ENCODE measurements at places on chromosomes 16 and 17.

DNA sequence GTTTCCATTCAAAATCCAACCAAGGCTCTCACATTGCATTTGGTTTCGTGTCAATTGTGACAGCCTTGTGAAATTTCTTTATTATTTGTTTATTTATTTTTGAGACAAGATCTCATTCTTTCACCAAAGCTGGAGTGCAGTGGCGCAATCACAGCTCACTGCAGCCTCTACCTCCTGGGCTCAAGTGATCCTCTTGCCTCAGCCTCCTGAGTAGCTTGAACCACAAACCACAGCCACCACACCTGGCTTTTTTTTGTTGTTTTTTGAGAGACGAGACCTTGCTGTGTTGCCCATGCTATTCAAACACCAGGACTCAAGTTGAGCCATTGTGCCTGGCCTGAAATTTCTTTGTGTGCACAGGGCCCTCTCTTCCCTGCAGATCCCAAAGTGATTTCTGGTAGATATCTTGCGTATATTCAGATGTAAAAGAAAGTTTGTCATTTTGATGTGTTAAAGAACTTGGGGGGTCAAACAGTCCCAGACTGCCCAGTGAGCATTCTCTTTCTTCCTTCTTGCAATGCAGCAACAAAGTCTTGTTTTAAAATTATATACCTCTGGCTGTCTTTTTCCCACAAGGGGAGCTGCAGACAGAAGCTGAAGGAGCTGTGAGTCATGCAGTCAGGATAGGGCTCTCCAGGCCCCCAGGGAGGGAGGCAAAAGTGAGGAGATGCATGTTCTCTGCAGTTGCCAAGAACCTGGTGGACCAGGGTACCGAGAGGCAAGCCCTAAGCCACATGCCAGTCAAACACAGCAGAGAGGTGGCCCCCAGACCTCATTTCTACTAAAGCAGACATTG is 15.5 kb upstream of the USP22 start:
- no peak for DNase-seq

DNA sequence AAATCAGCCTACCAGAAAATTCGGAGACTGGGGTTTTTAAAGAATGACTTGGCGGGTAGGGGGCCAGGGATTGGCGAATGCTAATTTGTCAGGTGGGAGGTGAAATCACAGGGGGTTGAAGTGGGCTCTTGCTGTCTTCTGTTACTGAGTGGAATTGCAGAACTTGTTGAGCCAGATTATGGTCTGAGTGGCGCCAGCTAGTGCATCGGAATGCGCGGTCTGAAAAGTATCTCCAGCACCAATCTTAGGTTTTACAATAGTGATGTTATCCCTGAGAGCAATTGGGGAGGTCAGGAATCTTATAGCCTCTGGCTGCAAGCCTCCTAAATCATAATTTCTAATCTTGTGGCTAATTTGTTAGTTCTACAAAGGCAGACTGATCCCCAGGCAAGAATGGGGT is 762 bp upstream of the RBL2 start:
- no peak for DNase-seq

- peak; percentile 19 for DNase-seq
These were observed 25.3 kb downstream of the CMIP start for GRCh38 chr16:81469710-81470535.

- no peak for DNase-seq
These were observed 49.6 kb downstream of the ANKFY1 start for GRCh38 chr17:4214157-4214556.

GRCh38 chr17:49975531-49975930 is 6.5 kb downstream of the DLX4 start:
- no peak for DNase-seq

GRCh38 chr16:75282466-75283281 is 31.2 kb upstream of the BCAR1 start:
- no peak for DNase-seq

DNA sequence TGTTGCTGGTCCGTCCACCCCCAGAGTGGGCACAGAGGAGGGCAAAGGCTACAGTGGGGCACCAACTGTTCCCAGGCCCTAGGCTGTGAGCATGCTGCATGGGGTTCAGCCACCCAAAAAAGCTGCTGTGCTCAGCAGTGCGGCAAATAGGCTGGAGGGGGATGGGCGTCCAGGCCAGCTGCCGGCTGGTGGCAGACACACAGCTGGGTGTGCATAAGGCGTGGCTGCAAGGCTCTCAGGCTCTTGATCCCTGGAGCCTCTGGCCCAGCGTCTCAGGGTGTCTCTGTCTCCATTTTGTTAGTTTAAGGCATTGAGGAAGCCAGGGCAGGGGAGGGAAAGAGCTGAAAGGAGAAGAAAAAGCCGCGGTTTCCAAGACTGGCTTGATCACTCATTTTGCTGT is 8.8 kb downstream of the RPL19 start:
- DNase-seq = no peak

DNA sequence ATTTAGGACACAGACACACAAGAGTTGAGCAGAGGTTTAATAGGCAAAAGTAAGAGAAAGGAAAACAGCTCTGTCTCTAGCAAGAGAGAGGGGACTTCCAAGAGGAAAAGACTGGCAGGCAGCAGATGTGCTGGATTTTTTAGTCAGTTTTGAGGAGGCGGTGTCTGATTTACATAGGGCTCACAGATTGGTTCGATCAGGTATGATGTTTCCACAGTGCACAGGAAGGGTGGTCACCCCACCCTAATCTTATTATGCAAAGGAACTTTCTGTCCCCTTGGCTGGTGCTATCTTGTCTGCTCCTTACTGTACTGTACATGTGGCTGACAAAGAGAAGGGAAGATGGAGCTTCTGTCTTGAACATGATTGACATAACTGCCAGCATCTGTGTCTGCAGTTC is 25.3 kb downstream of the BFAR start:
- no peak for DNase-seq

GRCh38 chr17:50626037-50626574 is 8.6 kb upstream of the ABCC3 start:
- DNase-seq = peak; percentile 64

DNA sequence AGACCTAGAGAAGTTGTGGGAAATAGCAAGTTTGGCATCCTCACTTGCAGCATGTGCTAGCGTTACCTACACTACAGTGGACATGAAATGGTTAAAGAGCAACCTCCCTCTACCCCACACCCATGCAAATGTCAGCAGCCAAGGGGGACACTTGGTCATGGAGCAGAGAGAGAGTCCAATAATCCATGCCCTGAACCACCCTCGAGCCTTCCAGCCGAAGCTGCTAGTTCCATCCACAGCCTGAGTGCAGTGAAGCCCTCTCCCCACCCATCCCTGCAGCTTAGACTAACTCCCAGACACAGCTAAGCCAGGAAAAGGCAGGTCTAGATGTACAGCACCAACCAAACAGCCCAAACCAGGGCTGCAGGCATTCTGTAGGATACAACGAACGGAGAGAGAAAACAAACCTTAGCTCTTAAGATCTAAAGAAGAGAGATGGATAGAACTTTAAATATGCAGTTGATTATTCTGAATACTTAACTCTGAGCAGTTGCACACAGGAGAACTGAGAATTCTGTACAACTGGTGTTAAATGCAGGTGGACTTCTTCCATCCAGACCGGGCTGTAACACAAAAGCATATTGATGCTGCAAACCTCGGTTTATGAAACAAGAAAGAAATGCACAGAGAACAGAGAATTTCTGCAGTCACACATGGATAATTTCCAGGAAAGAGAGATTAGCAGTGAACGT is 93.8 kb downstream of the SALL1 start:
- no peak for DNase-seq

GRCh38 chr17:69928611-69929010 is 146.4 kb upstream of the KCNJ16 start:
- no peak for DNase-seq

GRCh38 chr17:73802871-73803270 is 158.6 kb upstream of the SDK2 start:
- DNase-seq = no peak

DNA sequence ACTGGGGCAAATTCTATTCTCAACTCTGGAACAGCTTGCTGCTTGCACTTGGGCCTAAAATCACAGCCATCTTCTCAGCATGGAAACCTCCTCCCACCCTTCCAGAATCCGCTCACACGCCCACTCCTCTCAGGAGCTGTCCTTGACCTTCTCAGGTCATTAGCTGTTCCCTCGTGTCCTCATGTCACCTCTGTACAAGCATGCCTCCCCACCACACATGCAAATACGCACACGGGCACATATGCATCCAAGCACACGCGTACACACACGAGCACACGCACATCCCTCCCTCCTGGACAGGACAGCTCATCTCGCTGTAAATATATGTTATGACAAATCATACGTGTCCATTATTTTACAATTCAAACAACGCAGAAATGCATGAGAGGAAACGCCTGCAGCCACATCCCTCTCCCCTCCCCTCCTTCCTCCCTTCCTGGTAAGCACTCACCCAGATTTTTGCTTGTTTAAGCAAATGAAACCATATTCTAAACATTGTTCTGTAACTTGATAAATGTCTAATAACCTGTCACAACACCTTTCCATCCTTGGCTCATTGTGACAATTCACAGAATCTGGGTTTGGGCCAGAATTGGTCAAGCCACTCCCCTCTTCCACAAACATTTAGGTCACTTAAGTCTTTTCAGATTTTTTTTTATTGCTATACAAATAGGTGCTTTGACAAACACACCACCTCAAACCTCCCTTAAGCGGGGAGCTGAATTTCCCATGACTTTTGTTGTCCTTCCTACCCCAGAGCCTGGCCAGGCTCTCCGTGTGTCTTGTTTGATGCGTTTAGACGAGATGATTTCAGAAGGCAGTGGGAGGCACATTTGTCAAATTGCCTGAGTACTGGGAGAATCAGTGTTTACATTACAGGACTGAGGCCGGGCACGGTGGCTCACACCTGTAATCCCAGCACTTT is 41.7 kb downstream of the DNAH17 start:
- DNase-seq = no peak
